NCI-H2107 (cell line): ENCODE measurements at places on chromosomes 7 and 10.

- peak; percentile 70 for DNase-seq
Measured at GRCh38 chr7:26515314-26515842, 223.7 kb downstream of the SNX10 start.

DNA sequence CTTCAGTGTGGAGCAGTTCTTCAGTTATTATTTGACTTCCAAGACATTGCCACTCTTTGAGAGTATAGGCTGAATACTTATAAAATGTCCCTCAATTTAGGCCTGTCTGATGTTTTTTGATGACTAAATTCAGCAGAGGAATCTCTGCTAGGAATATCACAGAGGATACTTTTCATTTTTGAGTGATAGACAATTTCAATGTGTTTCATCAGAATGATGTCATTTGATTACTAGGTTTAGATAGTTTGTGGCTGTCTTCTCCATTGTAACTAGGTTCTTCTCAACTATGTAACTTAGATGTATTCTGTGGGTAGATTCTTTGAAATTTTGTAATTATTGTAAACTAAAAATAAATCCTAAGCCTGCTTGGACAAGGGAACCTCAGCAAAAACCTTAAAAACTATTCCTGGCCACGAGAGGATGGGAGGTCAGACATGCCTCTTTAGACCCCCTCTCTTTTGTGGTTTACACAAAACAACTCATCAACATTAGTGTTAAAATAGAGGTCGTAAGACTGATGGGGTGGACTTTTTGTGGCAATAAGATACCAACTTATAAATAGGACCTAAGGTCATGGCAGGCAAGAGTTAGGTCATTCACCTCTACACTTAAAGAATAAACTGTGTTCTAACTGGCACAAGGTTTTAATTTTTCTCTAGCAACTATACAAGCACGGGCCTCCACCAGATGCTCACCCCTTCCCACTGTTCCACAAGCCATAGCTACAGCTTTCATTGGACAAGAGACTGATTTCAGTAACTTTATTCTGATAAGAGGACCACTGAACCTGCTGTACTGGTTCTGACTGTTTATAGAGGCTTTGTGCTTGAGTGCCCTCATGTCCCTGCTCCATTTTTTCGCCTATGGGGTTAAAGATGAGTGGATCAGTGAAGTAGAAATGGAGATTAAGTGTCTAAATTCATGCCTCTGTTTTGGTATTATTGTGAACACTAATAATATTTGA lies 33.7 kb downstream of the CYP2C8 start:
- no peak for DNase-seq

DNA sequence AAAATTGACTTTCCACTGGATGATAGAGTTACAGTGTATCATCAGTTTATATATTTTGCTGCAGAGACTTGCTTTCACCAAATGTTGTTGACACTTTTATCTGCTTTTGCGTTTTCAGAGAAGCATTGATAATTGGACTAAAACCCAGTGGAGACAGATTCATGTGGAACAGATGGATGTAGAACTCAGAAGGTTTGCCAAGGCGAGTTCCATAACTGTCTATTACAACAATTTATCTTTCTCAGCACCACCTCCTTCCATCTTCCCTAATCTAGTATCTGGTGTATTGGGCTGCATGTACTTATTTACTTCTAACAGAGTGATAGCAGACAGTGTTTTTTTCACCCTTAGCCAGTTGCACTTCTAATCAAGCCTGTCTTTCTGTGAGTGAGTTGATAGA lies 73.3 kb downstream of the DNAH11 start:
- DNase-seq: no peak

- DNase-seq: no peak
Measured at GRCh38 chr10:120768227-120768626, 82.9 kb upstream of the WDR11 start.

DNA sequence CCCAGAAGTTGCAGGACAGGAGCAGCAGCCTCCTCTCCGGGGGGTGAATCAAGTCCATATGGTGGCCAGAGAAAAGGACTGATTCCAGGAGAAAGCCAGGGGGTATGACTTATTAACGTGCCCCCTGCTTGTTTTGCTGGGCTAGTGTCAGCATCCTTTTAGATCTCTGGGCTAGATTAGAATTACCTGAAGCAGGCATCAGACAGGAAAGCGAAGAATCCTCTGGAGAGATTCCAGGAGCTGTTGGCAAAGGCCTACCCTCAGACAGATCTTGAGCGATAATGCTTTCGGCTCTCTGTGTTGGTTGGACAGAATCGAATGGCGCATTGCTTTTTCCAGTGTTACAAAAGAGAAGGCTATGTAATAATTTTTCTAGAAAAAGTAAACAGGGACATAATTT lies 164.0 kb upstream of the GLI3 start:
- no peak for DNase-seq

DNA sequence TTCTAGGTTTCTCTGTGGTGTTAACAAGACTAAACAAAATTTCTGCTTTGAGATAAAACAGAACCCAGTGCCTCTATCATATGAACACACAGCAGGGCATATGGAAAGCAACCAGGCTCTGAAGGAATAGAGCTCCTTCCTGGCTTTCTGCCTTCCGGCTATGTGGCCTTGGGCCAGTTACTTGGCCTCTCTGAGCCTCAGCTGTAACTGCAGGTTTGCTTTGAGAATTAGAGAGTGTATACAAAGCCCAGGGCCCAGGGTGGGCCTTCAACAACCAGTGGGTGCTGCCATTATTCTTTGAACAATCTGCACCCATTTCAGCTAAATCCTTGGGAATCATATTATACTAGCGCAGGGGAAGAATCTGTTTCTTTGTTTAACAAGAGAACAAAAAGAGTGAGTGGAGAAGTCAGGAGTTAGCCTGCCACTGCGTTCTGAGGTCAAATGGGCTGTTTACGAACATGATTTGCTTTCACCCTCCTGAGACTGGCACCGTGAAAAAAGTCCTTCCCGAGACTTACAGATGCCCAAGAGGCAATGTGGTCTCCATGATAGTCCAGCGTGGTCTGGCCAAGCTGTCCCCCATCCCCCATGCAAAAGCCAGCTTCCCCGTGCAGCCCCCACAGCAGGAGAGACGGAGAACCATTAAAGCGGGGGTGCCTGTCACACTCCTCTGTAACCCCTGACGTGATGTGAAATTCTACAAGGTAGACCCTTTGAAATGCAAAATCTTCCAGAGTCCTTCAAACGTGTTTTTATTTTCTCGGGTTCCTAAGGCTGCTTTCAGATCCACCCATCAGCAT lies 4.9 kb downstream of the FAM53B start:
- no peak for DNase-seq

DNA sequence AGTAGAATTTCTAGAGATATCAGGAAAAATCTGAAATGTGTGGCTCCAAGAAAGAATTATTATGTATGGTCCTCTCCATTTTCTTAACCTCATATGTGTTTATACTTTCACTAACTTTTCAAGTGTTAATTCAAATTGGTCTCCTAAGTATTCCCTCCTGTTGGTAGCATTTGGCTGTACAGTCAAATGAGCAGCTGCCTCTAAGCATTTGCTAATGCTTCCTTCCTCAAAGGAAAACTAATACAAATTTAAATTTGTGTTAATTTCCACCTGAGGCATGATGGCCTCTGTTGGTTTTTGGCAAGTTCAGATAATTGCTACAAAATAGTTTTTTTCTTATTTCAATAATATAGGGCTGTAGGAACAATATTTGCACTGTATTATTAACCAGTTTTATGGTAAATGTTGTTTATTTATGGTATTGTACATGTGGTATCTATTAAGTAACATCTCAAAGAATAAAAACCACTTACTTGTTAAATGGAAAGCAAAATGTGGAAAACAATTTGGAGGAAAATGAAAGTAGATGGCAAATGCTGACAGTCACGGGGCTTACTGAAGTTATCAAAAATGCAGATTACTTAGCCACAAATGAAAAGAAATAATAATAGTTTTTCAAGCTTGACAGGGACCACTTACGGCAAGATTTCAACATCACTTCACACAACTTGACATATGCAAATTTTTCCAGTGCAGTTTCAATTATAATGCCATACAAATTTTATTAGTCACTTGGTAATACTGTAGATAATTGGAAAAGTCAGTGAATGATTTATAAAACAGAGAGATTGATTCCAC lies 299.3 kb upstream of the MEOX2 start:
- DNase-seq: no peak

GRCh38 chr10:80397014-80397413 lies 11.3 kb upstream of the PRXL2A start:
- no peak for DNase-seq

GRCh38 chr10:69505636-69506318 lies 54.5 kb downstream of the TSPAN15 start:
- DNase-seq: no peak

DNA sequence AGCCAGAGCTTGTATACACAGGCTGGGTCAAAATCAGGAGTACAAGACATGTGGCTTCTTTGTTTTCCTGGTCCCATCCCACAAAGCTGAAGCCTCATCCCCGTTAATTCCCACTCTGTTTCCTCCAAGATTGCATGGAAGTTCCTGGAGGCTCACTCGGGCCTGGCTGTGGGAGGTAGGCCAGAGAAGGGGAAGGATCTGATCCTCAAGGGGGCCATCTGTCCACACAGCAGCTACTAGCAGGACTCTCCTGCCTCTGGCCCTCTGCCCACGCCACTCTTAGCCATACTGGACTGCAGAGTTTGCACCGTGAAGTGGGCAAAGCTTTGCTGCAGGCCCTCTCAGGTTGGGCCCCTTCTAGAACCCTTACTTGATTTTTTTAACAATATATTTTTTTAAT lies 160.6 kb downstream of the FGFR2 start:
- DNase-seq: no peak

DNA sequence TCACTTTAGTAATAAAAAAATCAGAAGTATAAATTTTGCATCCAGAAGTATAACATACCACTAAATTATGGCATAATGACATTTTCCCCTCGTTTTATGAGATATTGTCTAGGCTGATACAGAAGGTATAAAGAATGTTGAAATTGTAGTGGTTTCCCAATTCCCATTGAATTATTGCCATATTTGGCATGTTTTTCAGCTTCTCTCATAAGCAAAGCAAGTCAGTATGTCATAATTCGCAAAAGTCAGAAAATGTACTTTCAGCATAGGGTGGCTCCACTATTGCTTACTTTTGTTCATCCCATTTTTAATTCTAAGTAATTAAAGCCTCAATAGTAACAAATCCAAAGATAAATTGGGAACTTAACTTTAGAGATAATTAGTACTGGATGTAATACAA lies 19.7 kb upstream of the PTPRZ1 start:
- no peak for DNase-seq

- no peak for DNase-seq
Measured at GRCh38 chr7:37467002-37467401, 18.3 kb upstream of the ELMO1 start.

DNA sequence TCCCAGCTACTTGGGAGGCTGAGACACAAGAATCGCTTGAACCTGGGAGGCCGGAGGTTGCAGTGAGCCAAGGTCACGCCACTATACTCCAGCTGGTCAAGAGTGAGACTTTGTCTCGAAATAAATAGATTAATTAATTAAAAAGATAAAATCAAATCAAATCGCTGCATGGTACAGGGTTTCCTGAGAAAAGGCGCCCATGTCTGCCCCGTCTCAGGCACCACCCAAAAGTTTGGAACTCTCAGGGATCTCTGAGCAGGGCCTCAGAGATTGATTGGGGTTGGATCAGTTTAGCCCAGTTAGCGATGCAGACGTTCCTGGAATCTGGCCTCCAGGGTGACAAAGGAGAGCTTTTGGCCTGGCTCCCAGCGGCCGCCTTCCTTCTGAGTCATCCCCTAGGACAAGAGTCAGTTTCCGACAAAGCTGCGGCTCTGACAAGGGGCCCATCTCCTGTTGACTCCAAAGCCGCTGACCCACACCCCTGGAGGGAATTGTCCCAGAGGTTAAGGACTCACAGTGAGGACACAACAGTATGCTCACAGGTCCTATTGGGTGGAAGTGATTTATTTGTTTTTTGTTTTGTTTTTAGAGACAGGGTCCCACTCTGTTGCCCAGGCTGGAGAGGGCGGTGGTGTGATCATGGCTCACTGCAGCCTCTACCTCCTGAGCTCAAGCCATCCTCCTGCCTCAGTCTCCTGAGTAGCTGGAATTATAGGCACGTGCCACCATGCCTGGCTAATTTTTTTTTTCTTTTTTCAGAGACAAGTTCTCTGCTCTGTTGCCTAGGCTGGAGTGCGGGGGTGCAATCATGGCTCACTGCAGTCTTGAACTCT lies 6.8 kb downstream of the ORAI2 start:
- DNase-seq: no peak

DNA sequence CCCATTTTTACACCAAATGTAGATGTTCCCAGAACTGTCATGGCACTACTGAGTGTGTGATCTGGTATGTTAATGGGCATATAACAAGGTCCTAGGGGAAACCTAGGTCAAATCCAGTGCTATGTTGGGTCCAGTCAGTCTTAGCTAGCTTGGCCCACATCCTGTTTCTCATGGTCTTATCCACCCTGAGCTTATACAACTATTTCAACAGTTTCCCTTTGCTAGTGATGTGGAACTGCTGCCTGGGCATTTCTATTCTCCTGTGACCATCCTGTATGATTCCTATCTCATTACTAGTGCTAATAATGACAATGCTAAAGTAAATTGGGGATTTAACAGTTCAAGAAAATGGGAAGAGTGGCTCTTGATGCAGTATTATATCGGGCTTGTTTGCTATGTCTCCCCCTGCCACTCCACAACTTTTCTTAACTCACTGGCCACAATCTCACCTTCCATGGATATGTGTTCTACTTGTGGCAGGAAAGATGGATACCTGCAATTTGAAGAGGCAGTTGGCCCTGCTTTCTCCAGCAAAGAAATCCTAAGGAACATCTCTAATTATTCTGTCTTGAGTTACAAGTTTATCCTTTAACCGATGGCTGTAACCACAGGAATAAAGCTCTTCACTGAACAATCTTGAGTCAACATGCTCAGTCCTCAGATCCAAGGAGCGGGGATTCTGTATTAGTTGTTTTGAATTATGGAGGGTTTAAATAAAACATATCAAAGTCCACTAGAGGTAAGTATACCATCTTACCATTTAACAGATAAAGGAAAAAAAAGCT lies 707.8 kb downstream of the XPNPEP1 start:
- DNase-seq: no peak

GRCh38 chr10:128833671-128834070 lies 633.4 kb upstream of the MGMT start:
- no peak for DNase-seq

GRCh38 chr7:23532490-23533237 lies 883 bp upstream of the TRA2A start:
- DNase-seq: no peak

- DNase-seq: no peak
Measured at GRCh38 chr7:47484457-47484856, 97.5 kb downstream of the TNS3 start.

- DNase-seq: no peak
Measured at GRCh38 chr7:132572526-132572925, 3.7 kb downstream of the PLXNA4 start.
